ENCODE measurements at places on chromosomes 4 and X.
A peak's percentile ranks its signal among the peaks of the same experiment; 100 is the strongest.

GRCh38 chr4:7392438-7393421 is 42.0 kb downstream of the PSAPL1 start:
- DNase-seq: peak; percentile 81

GRCh38 chr4:54513204-54513603 is 144.6 kb upstream of the KIT start:
- peak; percentile 95 for DNase-seq

- DNase-seq: no peak
Measured at GRCh38 chr4:53748328-53748772, 157.1 kb upstream of the LNX1 start.

- DNase-seq: no peak
Measured at GRCh38 chr4:148081745-148082144, 349.9 kb downstream of the ARHGAP10 start.

GRCh38 chr4:107276052-107276451 is 239.9 kb upstream of the DKK2 start:
- no peak for DNase-seq
